ENCODE measurements at places on chromosomes 11 and 22.

DNA sequence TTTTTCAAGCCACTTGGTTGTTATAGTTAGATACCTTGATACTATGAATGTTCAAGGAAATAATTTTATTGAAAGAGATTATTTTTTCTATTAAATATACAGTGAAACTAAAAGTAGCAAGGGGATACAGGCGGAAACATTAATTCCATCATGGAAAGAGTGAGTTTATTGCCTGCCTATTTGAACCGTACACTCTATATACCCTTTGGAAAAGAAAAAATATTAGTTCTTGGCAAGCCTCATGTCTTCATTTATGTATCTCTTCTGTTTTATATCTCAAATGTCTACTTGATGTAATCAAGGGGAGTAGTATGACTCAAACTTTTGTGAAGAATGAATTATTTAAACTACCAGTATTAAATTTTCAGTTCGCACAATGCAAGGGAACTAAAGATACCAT lies 54.0 kb downstream of the GAS2 start:
- DNase-seq, result no peak

- no peak for DNase-seq
Measured at GRCh38 chr22:22872722-22873708, 14.6 kb upstream of the IGLL5 start.

GRCh38 chr11:83039566-83039965 lies 32.1 kb downstream of the RAB30 start:
- DNase-seq, result no peak

- DNase-seq, result peak; percentile 6
Measured at GRCh38 chr11:134592391-134592990, 180.4 kb upstream of the B3GAT1 start.

DNA sequence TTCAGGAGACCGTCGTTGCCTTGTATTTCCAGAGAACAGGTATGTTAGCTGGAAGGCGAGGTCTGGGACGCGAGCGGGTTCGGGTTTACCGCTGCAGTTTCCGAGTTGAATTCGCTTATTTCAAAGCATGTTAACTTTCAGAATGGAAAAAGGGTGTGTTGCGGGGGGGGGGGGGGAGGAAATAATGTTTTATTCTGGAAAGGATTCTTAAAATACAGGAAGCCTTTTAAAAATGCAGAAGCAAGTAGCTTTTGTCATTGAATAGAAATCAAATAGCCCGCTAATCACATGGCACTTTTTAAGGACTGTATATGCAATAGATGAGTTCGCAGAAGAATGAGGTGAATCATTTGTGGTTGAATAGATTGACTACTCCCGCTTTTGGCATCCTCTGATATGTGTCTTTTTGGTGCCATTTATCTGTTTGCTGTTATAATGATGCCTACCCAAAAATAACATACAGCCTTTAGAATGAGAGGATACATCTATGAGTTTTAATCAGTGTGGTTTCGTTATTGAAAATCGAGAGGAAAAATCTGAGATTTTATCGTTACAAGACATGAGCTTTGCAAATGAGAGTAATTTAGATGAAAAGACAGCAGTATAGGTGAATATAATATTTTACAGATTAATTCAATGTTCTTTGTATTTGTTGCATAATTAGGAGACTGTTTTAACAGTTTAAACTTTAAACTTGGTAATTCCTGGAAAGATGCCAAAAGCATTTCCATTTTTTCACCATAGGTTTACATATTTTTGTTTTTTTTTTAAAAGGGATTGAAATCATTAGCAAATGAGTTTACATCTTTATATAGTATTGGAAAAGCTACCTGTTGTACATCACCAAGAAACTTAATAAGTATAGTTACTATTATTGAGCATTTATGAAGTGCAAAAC lies 1.7 kb downstream of the PDE3B start:
- DNase-seq, result peak; percentile 41

- DNase-seq, result no peak
Measured at GRCh38 chr11:77147668-77148321, 19.7 kb downstream of the MYO7A start.

DNA sequence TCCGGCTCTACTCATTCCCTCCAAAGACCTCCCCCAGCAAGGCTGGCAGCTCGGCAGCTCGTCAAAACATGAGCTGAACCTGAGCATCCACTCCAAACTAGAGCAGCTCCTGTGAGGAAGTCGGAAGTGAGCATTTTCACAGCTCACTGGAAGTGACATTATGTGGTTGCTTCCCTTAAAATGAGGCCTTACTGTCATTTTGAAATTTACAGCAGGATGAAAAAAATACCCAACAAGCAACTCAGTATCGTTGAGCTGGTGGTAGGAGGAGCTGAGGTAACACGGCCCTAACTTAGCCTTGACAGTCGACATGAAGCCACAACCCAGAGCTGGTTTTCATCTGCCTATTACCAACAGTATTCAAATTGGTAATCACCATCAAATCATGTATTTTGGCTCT lies 38.0 kb upstream of the ARFGAP3 start:
- DNase-seq, result no peak

GRCh38 chr11:27653990-27654758 lies 46.1 kb downstream of the BDNF start:
- DNase-seq, result no peak

DNA sequence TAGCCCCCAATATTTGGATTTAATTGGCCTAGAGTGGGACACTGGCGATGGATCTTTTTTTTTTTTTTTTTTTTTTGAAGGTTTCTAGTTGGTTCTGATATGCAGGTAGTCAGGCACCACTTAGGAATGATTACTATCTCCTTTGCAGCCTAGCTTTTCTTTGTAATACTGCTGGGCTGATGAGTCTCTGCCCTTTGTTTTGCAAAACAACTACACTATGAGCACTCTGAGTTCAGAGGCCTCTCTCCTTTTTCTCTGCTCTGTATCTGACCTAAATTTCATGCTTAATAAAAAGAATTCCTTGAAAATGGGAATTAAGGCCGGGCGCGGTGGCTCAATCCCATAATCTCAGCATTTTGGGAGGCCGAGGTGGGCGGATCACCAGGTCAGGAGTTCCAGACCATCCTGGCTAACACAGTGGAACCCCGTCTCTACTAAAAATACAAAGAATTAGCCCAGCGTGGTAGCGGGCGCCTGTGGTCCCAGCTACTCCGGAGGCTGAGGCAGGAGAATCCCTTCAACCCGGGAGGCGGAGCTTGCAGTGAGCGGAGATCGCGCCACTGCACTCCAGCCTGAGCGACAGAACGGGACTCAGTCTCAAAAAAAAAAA lies 1312.3 kb downstream of the FAM181B start:
- DNase-seq, result no peak

DNA sequence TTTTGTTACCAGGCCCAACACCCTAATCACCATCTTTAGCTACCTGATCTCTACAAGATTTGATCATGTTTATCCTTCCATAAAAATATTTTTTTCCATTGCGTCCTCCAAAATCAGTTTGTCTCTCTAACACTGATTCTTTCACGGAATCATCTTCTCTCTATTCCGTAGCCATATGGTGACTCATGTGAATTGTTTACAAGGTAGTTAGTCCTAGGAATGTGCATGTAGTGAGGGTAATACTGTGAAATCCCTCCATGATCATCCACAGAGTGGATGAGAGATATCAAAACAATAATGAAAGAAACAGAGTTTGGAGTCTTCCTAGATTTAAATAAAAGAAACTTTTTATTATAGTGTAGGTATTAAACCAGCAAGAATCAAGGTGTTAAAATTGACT lies 230.2 kb downstream of the METTL15 start:
- no peak for DNase-seq

DNA sequence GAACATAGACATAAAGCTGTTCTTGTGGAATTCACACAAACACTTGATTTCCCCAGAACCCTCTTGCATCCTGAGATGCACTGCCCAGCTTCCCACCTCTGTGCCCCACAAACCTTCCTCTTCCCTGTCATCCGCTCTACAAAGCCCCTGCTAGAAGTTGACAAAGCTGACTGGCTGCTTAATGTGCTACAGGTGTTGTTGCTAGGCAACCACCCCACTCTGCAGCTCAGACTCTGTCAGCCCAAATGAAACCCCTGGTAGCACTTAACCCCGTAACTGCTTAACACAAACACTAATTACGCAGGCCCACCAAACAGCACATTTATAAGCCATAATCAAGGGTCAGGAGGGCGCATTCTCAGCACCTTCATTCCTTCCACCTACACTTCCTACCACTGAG lies 172.0 kb upstream of the CADM1 start:
- DNase-seq, result no peak

DNA sequence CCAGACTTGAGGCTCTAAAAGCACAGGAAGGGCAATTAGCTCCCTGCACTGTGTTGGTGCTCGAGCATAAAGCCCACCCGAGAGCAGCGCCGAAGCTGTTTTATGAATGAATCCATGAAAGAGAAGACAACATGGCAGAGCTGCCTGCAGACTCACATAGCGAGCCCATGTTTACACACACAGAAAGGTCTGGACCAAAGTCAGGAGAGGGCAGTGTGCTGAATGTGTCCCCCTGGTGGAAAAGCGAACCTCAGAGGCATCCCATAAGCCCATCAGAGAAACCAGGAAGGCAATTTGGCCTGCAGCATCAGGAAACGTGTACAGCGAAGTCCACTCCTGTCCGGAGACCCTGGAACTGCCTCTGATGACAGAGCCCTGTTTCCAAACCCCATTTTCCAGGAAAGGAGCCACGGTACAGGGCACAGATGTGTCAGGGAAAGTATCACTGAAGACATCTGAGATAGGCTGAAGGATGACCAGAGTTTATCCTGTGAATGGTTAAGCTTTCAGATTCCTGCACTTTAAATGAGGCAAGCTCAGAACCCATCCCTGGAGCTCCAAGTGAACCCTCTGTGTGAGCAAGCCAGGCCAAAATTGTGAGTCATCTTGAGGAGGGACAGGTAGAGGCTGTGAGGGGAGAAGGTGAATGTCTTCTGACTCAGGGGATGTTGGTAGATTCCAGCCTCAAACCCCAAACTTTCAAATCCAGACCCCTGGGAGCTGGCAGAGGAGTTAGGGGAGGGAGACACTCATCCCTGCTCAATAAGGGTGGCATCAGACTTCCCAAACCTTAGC lies 36.9 kb downstream of the CHRDL2 start:
- DNase-seq, result no peak
